ENCODE measurements at places on chromosomes 16 and 17. TPM values are rescaled to one million over a fixed set of nuclear protein-coding genes. Genes with fewer than 3 reads are reported as not detected.

GRCh38 chr17:27456681-27457359 lies 572 bp downstream of the KSR1 start:
- DNase-seq: no peak

The ZNF48 gene
- total RNA-seq: 2.6 TPM

The ZNF747 gene
- 15.6 TPM for total RNA-seq

DNA sequence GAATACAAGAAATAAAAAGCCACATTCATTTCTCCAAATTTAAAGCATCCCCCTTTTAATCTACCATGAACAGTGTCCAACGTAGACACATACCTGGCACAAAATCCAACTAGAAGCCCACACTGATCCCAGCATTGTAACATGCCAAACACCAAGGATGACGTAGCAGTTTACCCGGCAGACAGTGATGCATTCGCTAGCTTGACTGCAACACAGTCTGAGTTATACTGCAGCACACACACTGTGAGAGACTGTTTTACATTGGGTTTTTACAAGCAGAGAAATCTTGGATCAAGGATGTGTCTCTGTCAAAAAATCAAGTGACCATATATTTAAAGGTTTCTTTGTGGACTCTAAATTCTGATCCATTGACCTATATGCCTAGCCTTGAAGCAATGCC lies 74.5 kb upstream of the C17orf78 start:
- DNase-seq: no peak

Measured in uterus (tissue), 4 donors.